ENCODE measurements at places on chromosomes 6 and 20.

DNA sequence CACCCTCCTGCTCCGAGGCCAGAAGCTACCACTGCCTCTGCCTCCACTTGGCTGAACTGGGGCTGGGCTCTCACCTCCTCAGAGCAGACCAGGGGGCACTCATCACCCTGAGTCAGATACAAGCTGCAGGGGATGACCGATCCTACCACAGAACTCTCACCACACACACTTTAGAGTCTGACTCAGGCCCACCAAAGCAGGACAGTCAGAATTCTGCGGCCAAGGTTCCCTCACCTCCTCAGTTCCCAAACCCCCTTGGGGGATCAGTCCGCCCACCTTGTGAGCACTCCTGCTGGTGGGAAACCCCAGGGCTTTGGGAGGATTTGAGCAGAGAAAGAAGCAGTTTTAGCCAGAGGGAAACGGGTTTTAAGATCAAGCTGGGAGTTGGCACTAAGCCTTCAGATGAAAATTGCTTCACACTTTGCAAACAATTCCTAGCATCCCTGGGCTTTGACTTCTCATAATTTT is 587.8 kb upstream of the JAG1 start:
- no peak for DNase-seq

DNA sequence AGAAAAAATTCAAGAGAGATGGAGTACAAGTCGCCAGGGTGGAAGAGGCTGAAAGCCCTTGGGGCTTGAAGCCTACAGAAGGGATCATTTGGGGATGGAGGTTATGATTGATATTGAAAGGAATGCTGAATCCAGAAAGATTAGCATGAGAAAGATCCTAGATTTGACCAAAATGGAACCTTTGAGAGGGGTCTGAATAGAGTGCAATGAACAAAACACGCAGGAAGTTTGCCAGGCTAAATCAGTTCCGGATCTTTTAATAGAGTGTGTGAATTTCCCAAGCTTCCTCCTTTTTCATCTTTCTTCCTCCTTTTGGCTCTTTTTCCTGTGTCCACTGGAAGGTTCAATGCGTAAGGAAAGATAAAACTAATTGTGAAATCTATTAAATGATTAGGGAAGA is 15.3 kb downstream of the IPCEF1 start:
- no peak for DNase-seq

- no peak for DNase-seq
Observed at GRCh38 chr20:59662161-59662560, 57.8 kb downstream of the PHACTR3 start.

DNA sequence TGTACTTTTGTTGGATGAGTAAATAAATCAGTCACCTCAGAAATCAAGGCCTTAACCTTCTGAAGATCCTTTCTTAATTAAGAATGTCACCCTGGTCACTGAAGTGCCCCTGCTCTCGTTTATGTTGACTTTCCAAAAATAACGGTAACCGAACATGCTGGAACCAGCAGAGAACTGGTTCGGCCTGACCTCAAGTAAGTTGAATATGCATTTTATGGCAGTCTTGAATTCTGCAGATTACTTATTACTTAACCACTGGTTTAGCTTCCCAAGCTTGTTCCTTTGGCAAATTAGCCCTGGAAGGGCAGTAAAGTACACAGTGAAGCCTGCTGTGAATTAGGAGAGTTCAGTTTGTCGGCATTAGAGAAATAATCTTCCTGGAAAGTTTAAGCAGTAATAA is 12.2 kb downstream of the MAPRE1 start:
- no peak for DNase-seq

DNA sequence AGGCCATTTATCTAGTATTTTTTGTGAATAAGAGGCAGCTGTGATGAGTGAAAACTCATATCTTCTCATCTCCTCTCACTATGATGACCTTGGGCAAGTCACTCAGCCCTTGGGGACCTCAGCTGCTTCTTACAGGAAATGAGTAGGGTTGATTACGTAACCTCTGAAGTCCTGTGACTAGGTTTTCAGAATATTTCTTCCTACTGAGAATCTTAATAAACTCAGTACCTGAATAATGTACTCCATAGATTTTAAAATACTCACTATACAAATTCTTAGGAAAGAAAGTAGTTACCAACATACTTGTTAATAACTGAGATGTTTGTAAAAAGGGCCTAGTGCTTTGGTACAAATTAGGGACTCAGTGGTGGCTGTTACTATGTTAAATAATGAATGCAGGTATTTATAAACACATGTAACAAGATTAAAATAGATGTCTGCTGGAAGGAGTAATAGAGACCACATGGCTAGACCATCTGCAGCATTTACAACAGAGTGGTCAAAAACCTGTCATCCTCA is 60.9 kb downstream of the RPRD1B start:
- DNase-seq, result no peak

DNA sequence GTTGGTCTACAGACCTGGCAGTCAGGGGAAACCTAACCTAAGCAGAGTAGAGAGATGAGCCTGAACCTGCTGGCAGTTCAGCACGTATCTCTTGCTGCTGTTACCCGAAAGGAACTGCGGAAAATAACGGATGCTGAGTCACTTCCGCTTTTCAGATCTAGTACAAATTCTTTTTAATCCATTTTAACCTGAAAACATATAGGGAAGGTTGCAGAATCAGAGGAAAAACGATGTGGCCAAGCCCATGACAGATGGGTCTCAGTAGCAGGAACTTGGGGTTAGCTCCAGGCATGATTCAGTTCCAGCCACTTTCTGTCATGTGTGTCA is 351.9 kb upstream of the PRND start:
- DNase-seq, result peak; percentile 10

DNA sequence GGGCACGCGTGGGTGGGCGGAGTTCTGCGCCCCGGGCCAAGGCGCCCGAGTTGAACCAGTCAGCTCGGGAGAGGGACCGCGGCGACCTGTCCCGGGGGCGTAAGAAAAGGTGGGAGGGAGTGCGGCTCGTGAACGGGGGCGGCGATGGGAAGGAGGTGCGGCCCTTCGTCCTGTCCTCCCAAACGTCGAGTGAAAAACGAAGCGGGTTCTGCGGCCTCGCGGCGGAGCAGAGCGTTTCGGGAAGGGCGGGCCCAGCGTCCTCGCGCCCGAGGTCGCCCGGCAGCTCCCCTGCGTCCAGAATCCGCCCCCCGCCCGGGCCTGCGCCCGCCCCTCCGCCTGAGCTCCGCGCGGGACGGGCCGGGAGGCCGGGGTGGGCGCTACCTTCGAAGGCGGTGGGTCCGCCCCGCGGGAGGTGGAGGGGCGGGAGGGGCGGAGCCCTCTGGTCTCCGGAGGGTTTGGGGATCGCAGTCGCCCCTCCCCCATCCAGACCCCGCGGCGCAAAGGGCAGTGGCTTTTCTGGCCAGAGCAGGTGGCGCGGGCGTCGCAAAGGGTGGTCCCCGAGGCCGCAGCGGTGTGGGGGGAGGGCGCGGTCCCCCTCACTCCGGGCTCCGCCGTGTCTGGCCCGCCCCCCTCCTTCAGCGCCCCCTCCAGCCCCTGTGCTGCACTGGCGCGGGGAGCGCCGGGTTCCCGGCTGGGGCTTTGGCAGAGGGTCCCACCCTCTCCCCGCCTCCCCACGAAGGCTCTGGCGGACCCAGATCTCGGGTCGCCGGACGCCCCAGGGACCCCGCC is 838 bp downstream of the STMN3 start:
- DNase-seq, result peak; percentile 15

- DNase-seq, result no peak
Observed at GRCh38 chr6:146050168-146050567, 21.3 kb downstream of the GRM1 start.

DNA sequence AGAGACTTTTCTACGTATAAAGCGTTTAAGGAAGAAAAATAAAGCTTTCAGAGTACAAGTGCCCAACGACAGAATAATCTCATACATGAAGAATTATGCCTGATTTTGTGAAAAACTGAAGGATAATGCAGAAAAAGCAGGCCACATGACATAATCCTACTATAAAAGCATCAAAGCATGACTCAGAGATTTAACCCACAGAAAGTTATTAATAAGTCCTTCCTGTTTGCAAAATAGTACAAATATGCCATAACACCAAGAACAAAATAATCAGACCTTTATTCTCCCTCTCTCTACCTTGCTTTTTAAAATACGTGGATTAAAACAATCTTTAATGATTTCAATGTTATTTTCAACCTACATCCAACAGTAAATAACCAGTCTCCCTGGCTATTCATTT is 118.6 kb upstream of the BCLAF1 start:
- no peak for DNase-seq

DNA sequence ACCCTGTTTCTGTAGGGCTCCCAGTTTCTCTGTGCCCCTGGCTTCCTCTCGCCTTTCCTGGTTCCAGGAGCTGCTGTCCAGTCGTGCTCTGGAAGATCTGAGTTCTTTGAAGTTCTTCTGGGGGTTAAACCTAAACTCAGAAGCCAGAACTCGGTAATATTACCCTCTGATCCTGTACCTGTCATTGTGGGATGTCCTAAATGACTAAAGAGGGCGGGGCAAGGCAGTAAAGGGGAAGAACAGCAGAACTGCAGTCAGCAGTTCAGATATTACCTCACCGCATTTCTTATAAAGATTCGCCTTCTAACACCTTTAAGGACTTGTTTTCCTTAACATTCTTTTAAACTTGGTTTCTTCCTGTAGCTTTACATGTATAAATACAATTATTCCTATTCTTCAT is 63.9 kb downstream of the FAM120B start:
- no peak for DNase-seq

- DNase-seq, result no peak
Observed at GRCh38 chr20:38866265-38867061, 59.8 kb upstream of the FAM83D start.

- no peak for DNase-seq
Observed at GRCh38 chr20:11411765-11412164, 505.9 kb upstream of the BTBD3 start.

- no peak for DNase-seq
Observed at GRCh38 chr6:3200682-3201081, 26.8 kb downstream of the TUBB2B start.

DNA sequence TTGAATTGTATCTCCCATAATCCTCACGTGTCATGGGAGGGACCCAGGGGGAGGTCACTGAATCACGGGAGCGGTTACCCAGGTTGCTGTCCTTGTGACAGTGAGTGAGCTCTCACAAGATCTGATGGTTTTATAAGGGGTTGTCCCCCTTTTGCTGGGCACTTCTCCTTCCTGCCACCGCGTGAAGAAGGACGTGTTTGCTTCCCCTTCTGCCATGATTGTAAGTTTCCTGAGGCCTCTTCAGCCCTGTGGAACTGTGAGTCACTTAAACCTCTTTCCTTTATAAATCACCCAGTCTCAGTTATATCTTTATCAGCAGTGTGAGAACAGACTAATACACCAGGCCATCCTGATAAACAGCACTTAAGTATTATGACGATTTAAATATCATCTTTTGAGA is 9.0 kb upstream of the MRGBP start:
- DNase-seq, result no peak

DNA sequence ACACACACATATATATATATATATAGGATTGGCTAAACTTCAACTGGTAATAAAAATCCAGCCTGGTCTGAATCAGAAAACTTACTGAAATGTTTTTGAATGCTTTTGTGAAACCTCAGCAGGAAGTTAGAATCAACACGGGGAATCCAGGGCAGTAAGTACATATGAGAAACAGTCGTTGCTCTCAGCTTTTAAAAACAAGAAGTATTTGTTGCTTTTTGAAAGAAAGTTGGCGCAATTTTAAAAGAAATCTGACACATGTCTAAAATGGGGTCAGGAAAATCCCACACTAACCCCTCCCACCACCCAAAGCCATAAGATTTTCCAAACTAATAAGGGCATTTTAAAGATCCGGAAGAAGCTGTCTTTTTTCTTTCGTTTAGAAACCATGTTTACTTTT is 11.5 kb upstream of the CCDC170 start:
- no peak for DNase-seq

DNA sequence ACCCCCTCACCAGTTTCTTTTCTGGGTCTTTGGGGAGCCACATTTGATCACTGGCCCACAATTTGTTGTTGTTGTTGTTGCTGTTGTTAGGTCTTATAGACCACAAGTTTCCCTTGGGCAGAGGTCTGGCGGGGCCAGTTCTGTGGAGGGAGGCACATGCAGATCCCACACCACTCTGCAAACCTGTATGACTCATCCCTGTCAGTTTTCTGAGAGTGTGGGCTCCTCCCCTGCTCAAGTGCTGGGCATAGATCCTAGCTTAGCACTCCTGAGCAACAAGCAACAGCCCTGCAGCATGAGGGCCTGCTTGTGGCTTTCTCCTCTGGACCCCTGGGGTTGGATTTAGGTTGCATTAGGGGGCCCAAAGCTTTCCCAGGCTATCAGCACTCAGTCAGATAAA is 411.1 kb upstream of the HTR1E start:
- DNase-seq, result no peak

DNA sequence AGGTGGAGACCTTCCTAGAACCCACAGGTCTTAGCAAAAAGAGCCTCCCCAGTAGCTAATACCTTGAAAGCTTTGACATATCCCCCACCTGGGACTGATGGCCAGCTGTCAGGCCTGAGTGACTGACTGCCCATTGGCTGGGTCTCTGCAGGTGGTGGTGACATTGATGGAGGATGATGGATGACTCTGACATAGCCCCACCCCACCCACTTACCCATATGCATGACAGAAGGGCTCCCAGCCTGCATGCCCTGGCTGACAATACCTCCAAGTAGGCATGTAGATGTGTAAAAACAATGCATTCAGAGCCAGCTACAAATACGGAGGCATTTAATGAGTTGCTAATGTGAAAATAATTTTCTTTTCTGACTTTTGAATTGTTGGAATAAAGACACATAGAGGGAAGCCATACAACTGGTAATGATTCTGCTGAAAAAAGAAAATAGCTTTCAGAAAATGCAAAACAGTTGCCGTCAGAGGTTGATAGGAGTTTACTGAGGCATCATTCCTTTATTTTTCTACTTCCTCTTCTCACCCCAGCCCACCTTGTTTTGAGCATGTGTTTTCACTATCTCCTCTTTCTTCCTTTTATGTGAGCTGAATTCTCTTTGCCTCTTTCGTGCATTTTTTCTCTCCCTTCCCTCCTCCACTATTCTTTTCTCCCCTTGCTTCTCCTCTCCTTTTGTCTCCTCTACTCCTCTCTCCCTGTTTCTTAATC is 70.6 kb downstream of the OLIG3 start:
- no peak for DNase-seq

DNA sequence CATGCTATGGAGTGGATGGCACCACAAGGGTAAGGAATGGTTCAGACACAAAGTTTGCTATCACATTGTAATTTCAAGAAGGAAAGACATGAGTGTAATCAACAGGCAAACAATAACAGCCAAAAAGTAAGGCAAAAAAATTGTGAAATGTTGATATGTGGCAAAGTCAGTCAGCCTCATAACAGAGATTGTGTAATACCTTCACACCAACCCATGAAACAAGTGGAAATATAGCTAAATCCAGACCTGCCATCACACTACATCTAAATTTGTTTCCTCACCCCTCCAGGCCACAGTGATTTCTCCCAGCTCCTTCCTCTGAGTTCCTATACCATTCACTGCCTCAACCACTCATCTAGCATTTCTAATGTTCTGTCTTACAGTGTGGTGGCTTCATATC is 37.3 kb downstream of the SIM1 start:
- no peak for DNase-seq

- no peak for DNase-seq
Observed at GRCh38 chr6:47859175-47859574, 77.3 kb downstream of the OPN5 start.
